AG20443 (cell line): ENCODE measurements at places on chromosomes 3 and 15.

GRCh38 chr3:131427226-131427625, 45.7 kb downstream of the NUDT16 start:
- DNase-seq = no peak

DNA sequence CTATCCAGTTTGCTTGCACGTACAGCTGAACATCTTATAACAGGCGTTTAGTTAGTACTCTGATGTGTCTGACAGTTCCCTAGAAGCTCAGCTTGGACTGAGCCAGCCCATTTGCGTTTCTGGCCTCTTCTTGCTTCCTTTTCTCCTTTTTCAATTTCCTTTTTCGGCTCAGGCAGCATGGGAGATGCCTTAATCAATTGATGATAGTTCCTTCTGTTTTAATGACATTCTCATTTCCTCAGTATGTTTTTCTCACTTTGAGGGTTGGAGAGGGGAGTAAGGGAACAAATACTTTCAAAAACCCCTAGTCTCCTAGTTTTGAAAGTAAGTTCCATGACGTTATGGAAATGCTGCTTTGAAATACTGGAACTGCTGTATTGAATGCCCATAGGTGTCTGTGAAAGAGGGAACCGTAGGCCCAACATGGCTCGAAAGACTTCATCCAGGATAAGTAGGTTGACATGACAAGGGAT, 18.9 kb downstream of the IL1RAP start:
- no peak for DNase-seq

- DNase-seq = no peak
These were observed 131.8 kb upstream of the TOPAZ1 start for GRCh38 chr3:44109771-44110361.

DNA sequence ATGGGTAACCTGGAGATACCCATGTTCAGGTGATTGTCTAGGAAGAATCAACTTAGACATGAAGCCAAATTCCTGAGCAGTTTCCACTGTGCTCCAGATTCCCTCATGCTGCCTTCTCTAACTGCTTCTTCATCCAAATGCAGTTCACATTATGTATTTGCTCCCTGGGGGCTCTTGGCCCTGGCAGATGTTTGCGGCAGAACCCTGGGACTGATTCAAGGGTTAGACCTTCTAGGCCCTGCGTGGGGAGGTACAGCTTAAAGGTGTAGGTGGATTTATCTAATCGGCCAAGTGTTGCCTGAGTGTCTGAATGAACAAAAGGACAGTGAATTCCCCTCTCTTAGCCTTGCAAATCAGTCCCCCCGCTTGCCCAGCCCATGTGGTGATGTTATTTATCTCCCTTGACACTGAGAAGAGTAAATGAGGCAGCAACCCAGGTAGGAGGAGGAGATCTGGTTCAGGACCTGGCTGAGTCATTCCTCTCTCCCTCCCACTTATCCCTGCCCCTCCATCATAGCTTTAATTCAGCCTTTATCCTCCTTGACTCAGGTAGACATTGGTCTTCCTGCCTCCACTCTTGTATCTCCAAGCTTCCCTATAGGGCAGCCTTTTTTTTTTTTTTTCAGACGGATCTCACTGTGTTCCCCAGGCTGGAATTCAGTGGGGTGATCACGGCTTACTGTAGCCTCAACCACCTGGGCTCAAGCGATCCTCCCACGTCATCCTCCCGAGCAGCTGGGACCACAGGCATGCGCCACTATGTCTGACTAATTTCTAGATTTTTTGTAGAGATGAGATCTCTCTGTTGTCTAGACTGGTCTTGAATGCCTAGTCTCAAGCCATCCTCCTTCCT, 54.8 kb downstream of the MAGEF1 start:
- DNase-seq = no peak

- peak; percentile 44 for DNase-seq
These were observed 6.9 kb upstream of the CLPX start for GRCh38 chr15:65192016-65192415.

DNA sequence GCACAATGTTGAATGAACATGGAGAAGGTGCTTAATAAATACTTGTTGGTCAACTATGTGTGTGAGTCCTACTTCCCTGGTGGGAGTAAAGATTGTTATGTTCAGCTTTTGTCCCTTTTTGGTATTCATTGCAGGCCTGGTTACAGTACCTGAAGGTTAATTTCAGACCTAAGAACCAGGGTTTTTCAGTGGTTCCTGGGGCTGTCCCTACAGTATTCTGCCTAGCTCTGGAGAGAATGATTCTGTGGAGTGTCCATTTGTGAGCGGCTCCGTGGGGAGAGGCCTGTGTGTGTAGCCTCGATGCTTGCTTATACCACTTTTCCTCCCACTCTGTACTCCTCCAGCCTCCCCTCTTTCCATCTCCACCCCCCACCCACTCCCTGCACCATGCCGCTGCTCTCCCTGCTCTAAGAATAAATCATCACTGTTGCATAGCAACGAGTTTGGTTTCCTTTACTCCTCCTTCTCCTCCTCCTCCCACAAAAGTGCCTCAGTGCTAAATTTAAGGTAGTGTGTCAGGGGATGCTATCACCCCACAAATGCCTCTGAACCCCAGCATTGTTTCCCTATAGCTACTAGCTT, 150.6 kb upstream of the ROPN1 start:
- DNase-seq = no peak

- DNase-seq = peak; percentile 43
These were observed 56.6 kb upstream of the PLXND1 start for GRCh38 chr3:129663045-129663446.

DNA sequence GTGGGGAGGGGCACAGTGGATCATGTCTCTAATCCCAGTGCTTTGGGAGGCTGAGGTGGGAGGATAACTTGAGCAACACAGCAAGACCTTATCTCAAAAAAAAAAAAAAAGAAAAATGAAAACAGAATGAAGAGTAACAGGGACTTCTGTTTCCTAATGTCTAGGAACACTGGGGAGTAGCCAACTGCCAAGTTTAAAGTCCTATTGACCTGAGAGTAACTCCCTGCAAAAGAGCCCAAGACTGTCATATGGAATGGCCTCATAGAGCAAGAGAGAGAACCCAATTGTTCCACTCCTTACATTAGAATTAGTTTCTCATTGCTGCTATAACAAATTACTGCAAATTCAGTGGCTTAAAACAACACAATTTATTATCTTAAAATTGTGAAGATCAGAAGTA, 881.4 kb upstream of the ROBO1 start:
- no peak for DNase-seq

GRCh38 chr15:50698101-50698500, 11.5 kb upstream of the TRPM7 start:
- DNase-seq = no peak

- no peak for DNase-seq
These were observed 86.1 kb downstream of the LIPC start for GRCh38 chr15:58517682-58518525.

DNA sequence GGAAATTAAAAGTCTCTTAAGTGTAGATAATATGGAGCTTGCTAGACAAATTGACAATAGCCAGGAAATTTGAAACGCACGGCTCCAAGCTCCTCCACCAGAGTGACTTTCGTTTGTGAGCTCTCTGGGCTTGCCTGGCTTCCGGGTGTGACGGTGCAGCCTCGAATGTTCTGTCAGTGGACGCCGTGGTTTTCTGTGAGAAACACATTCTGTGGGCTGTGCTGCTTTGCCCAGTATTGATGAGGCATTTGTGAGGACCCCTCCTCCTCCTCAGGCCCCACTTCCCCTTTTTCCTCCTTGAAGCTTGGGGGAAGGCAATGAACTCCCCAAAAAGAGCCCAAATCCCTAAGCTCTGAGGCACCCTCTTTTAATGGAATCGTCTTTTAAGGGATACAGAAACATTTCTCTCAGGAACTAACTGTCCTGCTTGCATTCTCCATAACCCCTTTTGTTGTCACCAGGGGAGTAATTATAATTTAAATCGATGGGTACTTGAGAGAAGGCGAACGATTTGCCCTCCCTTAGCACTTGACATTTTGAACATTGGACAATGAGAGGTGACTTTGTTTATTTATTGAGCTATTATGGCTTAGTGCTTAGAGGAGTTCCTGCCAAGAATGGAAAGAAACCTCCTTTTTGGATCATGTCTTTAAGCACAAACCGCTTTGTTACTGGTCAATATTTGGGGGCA, 40.8 kb downstream of the POLR2M start:
- peak; percentile 47 for DNase-seq

DNA sequence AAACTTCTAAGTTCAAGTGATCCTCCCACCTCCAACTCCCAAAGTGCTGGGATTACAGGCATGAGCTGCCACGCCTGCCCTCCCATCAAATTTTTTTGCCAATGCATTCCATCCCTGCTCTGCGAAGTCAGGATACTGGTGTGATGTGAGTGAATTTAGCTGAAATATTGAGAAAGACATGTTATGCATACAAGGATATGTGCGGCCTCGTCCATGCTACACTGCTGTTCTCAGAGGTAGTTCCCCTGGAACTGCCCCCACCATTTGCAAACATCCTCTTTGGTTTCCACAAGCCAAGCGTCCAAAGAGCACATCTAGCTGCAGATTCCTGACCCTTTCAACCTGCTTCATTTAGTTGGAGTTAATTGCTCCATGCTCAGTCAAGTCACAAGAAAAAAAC, 36.5 kb upstream of the BCL2A1 start:
- DNase-seq = no peak

- peak; percentile 80 for DNase-seq
These were observed 8.1 kb downstream of the CAV3 start for GRCh38 chr3:8741581-8742261.

GRCh38 chr3:71680603-71681002, 44.6 kb downstream of the EIF4E3 start:
- peak; percentile 74 for DNase-seq

GRCh38 chr3:160697637-160698380, 20.8 kb downstream of the ARL14 start:
- peak; percentile 50 for DNase-seq

DNA sequence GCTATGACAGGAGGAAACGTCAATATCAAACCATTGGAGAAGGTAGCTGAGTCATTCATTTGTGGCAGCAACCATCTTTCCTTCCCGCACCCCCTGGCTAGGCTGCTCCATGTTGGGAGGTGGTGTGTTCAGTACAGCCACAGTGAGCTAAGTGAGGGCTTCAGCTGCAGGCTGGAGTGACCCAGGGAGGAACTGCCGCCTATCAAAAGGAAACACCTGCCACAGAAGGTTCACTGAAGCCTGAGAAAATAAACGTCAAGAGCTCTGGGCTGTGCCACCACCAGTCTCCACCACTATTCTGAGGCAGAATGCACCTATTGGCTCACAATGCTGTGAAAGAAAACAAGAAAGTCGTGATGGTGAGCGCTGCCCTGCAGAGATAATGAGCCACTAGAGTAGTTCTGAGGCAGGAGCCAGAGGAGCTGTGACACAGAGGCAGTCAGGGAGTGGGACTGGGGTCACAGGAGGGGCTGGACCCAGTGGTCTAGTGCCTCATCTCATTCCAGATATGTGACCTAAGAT, 34.8 kb upstream of the CD47 start:
- DNase-seq = no peak

- no peak for DNase-seq
These were observed 127.6 kb upstream of the RASGRP1 start for GRCh38 chr15:38691965-38692788.
